ENCODE measurements at places on chromosomes 7 and 10. TPM values are rescaled to one million over a fixed set of nuclear protein-coding genes. Genes with fewer than 3 reads are reported as not detected.

The NOS3 gene
- 1.3 TPM for total RNA-seq

The ZNF727 gene
- 3.8 TPM for total RNA-seq

The GDF2 gene
- not detected for total RNA-seq

The TMEM236 gene
- total RNA-seq = not detected

The LRMDA gene
- total RNA-seq = 0.94 TPM

The HACD1 gene
- 23.2 TPM for total RNA-seq

The COL1A2 gene
- 37.6 TPM for total RNA-seq

The WASL gene
- 30.4 TPM for total RNA-seq

The CALHM2 gene
- total RNA-seq = 4.1 TPM

The CYP2E1 gene
- total RNA-seq = 16.3 TPM

The FEZF1 gene
- total RNA-seq = not detected

The COL13A1 gene
- total RNA-seq = 5.0 TPM

The PHKG1 gene
- 4.4 TPM for total RNA-seq

The C10orf90 gene
- total RNA-seq = 0.31 TPM

The CYP26C1 gene
- total RNA-seq = 0.63 TPM

The ZNF117 gene
- 103 TPM for total RNA-seq

The CTTNBP2 gene
- total RNA-seq = 145 TPM

The CDNF gene
- not detected for total RNA-seq

The TRRAP gene
- total RNA-seq = 77.3 TPM

The ARID5B gene
- total RNA-seq = 26.9 TPM

The PAPSS2 gene
- total RNA-seq = 2.5 TPM

The SLC16A9 gene
- 9.4 TPM for total RNA-seq

The MMD2 gene
- total RNA-seq = 2.2 TPM

The CCDC3 gene
- 13.8 TPM for total RNA-seq

The PILRA gene
- 3.8 TPM for total RNA-seq

The FAM204A gene
- 52.3 TPM for total RNA-seq

The DYNC1I1 gene
- 197 TPM for total RNA-seq

The NXPH1 gene
- total RNA-seq = 33.5 TPM

The STEAP4 gene
- total RNA-seq = 0.31 TPM

The CPN1 gene
- not detected for total RNA-seq

The OR13A1 gene
- 0.63 TPM for total RNA-seq

The OR6V1 gene
- not detected for total RNA-seq

Measured in parietal lobe (tissue), 2 donors.